Posterior vena cava (tissue), 2 donors: ENCODE measurements at places on chromosomes 2 and 18. TPM values are rescaled to one million over a fixed set of nuclear protein-coding genes. Genes with fewer than 3 reads are reported as not detected.

- DNase-seq = no peak
Measured at GRCh38 chr2:73983322-73984202, 1.1 kb upstream of the TET3 start.

- no peak for DNase-seq
Measured at GRCh38 chr2:125254010-125254409, 1228.9 kb downstream of the CNTNAP5 start.

DNA sequence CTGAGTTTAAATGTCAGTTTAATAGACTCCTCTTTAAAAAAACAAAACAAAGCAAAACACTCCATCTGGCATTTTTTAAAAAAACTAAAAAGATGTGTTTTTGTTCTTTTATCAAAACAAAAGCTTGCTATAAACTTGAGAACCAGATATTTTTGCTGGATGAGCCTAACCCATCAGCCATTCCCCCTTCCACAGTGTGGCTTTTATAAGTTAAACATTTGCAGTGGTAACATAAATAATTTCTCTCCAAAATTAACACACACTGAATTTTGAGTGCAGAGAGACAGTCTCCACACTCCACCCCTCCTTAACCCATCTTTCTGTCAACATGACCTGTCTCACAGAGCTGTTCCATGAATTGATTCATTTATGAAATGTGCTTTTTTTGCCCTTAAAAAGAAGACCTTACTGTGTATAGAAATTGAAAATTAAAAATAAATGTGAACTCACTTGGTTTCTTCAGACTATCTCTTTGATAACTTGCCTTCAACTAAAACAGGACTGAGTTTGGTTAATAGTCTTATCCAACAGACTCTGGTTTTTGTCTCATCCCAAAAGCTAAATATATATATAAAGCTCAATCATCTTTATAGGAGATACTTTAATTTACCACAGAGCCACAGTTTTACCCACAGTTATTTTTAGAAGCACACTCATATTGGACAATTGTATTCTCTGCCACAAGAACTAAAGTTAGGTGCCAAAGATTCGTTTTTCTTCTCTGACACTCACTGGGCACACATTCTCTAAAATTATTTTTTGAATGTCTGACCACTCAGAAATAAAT is 64.8 kb upstream of the STK39 start:
- DNase-seq = no peak

- no peak for DNase-seq
Measured at GRCh38 chr2:38723173-38723572, 28.0 kb downstream of the SRSF7 start.

DNA sequence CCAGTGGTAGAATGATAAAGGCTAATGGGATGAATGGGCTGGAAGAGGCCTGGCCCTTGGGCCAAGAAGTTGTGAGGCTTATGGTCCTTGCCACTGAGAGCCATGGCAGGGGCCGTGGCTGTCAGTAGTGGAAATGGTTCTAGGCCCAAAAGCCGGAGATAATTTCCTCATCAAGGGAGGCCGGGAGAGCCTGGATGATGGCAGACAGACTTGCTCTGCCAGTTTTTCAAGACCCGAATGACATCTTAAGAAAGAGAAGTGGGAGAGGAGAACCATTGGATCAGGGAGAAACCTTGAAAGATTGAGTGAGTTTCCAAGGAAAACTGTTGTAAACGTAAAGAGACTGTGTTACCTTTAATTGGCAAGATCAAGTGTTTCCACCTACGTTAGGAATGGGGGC is 46.3 kb upstream of the VPS54 start:
- DNase-seq = no peak

DNA sequence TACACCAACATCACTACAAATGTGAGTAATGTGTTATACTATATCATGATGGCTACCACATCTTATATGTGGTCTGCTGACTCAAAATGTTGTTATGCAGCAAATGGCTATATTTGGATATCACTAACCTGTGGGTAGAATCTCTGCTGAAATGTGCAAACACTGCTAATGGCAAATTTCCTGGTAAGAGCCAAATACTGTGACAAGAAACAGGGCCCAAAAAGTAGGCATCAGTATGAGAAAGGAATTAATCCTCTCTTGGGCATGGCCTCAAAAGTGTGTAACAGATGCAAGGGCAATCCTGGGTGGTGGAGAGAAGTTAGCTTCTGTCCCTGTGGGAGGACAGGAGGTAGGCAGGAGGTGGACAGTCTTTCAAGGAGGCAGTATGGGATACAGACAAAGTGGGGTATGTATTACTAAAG is 13.3 kb downstream of the ATF2 start:
- DNase-seq = no peak

DNA sequence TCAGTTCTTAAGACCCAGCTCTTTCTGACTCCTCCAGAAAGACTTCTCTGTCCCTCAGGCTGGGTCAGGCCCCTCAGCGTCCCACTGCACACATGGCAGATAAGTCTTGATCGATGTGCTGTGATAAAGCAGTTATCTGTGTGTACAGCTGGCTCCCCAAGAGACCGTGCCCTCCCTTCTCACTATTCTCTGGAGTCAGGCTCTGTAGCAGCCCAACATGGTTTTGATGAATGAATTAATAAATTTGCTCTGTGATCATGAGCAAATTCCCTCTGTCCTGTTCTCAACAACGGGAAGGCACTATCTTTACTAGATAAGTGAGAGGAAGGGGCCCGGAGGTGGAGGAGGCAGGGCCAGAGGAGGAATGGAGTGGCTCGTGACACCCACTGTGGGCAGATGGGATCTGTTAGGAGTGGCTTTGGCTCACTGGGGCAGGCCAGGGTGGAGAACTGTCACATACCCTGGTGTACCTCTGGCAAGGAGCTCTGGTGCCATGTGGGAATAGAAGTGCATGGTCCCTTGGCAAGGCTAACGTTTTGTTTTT is 48.3 kb downstream of the ZFP36L2 start:
- no peak for DNase-seq

DNA sequence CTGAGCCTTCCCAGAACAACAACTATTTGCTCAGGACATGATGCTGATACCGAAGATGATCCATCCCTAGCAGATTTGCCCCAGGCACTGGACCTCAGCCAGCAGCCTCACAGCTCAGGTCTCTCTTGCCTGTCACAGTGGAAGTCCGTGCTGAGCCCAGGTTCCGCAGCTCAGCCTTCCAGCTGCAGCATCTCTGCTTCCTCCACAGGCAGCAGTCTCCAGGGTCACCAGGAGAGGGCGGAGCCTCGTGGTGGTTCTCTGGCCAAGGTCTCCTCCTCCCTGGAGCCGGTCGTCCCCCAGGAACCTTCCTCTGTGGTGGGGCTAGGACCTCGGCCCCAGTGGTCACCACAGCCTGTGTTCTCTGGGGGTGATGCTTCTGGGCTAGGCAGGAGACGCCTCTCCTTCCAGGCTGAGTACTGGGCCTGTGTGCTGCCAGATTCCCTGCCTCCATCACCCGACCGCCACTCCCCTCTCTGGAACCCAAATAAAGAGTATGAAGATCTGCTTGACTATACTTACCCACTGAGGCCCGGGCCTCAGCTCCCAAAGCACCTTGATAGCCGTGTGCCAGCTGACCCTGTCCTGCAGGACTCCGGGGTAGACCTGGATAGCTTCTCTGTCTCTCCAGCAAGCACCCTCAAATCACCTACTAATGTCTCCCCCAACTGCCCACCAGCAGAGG is 15.4 kb downstream of the CEP68 start:
- DNase-seq = no peak

DNA sequence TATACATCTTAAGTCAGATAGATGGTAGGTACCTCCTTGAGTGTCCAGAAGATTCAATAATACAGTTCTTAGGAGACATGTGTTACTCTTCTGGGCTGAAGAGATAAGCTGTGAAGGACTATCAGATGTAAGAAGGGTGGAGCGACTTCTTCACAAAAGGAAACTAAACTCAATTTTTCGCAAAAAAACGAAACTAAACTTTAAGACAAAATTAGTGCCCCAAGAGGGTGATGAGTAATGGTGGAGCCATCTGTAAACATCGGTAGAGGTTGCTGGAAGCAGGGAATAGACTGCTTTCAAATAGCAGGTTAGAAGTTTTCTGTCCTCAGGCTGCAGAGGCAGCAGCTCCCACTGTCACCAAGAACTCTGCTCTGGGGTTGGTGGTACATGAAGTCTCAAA is 111.6 kb upstream of the TACR1 start:
- DNase-seq = no peak

KCNK3 gene
- total RNA-seq = 13.1 TPM

LOXHD1 gene
- total RNA-seq = 0.38 TPM

ORMDL1 gene
- 47.3 TPM for total RNA-seq
